Large intestine (tissue), 12 donors: ENCODE measurements at places on chromosomes 5 and 9. TPM values are rescaled to one million over a fixed set of nuclear protein-coding genes. Genes with fewer than 3 reads are reported as not detected.
A peak's percentile ranks its signal among the peaks of the same experiment; 100 is the strongest.

- DNase-seq, result no peak
These were observed 15.9 kb downstream of the RLN2 start for GRCh38 chr9:5288591-5288990.

- DNase-seq, result no peak
These were observed 485.5 kb upstream of the SEMA6A start for GRCh38 chr5:117060099-117060498.

DNA sequence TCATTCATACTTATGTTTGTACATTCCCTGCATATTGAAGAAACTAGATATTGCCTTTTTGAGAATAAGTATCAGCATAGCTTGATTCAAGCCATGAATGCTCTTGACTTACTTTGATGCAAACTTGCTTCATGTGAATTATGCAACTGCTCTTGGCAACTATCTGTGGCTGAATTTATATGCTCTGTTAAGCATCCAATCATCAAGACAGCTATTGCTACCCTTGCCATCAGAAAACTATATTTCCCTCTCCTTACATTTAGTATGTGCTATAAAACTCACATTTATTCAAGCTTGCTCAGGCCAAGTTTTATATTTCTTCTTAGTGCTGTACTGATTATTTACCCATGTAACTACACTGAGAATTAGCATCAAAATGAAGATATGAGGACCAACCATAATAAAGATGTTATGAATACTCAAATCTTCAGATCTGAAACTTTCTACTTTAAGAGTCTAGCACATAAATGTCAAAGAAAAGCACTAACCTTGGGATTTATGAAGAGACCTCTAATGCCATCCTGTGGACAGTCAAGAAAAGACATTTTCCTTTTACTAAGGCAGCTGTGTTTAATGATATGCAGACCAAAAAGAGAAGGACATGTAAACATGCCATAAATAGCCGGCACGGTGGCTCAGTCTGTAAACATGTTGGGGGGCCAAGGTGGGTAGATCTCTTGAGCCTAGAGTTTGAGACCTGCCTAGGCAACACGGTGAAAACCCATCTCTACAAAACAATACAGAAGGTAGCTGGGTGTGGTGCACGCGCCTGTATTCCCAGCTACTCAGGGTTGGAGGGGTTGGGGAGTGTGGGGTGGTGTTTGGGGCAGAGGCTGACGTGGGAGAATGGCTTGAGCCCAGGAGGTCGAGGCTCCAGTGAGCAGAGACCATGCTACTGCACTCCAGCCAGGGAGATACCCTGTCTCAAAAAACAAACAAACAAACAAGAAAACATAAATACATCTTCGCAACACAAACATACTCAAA is 267.0 kb upstream of the TYRP1 start:
- DNase-seq, result no peak

The PAIP2 gene
- polyA plus RNA-seq, result 79.9 TPM

The TMEM215 gene
- polyA plus RNA-seq, result 0.06 TPM

DNA sequence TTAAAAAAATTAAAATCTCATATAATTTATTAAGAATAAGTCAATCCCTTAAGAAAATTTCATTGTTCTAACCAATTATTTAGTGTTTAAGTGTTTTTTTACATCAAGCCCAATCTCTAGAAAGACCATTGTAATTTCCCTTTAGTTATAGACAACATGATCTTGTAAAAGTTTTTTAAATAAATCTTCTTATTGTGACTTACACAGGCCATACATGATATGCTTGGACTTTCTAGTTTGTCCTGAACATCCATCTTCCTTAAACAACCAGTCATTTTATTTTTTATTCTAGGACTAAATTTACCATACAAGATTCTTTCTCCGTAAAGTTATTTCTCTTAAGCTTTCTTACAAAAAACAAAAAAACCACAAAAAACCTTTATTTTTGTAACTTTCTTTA is 126.5 kb upstream of the MAST4 start:
- no peak for DNase-seq

DNA sequence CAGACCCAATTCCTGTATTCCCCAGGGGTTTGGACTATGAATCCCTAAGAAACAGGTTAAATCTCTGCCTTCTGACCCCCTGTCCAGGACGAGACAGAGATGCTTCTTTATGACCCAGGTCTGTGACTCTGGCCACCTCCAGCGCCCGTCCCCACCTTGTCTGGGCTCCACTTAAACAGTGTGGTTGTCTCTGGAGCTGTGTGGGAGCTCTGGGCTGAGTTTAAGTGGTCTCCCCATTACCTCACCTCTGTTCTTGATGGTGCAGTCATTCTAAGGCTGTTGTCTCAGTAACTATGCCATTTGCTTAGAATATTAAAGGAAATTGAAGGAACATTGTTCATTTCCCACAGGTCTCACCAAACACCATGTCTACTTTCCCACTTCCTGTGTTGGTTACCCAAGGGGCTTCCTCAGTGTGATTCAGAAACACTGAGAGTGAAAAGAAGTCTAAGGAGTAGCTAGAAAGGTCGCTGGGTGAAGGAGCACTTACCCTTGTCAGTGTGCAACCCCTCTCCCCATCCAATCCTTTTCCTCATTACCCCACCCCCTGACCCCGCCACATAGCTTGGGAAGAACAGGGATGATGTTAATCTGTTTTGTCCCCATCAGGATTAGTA is 127.8 kb upstream of the CKMT2 start:
- DNase-seq, result no peak

The CA9 gene
- 4.2 TPM for polyA plus RNA-seq

DNA sequence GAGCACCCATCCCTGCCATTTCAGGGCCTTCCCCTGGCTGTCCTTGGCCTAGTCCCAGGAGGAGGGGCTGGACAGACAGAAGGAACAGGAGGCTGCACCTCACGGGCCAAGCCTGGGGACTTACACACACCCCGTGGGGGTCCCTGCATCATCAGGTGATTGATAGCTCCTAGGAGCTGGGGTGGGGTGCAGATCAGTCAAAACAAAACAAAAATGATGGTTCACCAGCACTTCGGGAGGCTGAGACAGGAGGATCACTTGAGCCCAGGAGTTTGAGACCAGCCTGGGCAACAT is 169.3 kb downstream of the GAPVD1 start:
- DNase-seq, result no peak

- DNase-seq, result no peak
These were observed 5.5 kb downstream of the UBE2D2 start for GRCh38 chr5:139566611-139567010.

DNA sequence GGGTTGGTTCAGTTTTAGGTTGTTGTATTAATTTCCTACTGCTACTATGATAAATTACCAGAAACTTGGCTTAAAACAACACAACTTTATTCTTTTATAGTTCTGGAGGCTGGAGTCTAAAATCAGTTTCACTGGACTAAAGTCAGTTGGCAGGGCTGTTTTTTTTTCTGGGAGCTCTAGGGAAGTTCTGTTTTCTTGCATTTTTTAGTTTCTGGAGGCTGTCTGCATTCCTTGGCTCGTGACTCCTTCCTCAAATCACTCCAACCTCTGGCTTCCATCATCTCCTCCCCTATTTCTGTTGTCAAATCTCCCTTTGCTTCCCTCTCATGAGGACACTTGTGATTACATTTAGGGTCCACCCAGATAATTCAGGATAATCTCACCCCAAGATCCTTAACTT is 51.3 kb upstream of the SUB1 start:
- DNase-seq, result no peak

DNA sequence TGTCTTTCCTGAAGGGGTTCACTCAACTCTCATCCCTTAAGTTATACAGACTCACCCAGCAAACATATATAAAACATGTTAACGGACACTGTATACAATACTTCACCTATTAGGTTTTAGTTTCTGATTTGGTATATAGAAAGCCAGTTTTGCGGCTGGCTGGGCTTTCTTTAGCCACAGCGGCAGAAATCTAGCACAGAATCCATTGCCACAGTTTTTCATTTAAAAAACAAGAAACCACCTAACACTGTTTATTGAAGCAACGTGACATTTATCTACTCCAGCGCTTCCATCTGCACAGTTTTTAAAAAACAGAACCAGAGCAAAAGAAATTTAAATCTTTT is 67.3 kb downstream of the SNX30 start:
- no peak for DNase-seq

GRCh38 chr9:78091731-78092130 is 60.1 kb upstream of the GNAQ start:
- no peak for DNase-seq

The C9orf85 gene
- 15.7 TPM for polyA plus RNA-seq

DNA sequence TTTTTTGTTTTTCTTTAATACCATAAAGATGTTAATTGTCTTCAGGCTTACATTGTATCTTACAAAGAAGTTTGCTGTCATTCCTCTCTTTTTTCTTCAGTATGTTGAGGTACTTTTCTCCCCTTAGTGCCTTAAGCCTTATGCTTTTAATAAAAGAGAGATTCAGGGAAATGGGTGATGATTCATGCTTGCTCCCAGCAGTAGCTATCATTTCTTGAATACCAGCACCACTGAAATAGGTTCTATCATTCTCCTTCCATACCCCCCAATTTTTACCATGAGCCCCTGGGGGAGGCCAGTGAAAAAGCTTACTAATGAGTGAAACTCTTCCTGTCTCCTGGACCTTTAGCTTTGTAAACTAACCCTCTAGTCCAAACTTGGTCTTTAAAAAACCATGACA is 165.0 kb downstream of the FBXL7 start:
- DNase-seq, result no peak

DNA sequence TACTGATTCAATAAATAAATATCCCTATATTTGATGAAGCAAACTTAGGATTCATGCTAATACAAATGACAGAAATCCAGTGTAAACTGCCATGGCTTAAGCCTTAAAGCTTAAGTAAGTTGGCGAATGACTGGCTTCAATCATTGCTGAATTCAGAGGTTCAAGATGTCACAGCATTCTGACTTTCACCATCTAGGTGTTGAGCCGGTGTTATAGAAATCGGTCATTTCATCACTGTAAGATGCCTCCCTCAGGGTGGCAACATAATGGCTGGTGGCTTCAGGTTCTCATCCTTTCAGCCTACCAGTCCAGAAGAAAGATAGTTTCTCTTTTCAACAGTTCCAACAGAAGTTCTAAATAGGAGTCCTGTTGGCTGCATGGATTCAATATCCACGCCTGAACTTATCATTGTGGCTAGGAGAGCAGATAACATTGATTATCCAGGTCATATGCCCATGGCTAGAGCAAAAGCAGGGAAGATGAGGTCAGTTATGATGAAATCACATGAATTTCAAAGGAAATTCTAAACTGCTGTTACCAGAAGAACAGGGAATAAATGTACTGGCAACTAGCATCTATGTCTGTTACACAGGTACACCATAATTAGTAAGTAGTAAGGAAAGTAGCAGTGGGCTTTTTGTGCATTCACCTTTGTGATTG is 364.3 kb downstream of the ARRDC3 start:
- no peak for DNase-seq

GRCh38 chr5:174971210-174971609 is 246.8 kb downstream of the MSX2 start:
- no peak for DNase-seq

DNA sequence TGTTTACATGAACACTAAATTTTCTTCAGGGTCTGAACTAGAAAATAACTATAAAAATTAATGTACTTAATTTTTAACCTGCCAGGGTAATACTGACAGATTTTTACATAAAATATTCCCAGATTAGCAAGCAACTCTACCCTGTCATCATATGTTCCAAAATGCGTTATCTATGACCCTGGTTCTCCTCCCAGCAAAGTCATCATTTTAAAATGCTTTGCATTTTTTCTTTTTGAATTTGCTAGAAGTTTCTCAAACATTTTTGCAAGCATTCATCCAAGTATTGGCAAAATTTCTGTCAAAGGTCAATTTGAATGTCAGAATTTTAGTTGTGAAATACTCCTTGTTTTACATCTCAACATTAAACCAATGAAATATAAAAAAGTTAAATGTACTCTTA is 144.5 kb upstream of the FTMT start:
- no peak for DNase-seq

DNA sequence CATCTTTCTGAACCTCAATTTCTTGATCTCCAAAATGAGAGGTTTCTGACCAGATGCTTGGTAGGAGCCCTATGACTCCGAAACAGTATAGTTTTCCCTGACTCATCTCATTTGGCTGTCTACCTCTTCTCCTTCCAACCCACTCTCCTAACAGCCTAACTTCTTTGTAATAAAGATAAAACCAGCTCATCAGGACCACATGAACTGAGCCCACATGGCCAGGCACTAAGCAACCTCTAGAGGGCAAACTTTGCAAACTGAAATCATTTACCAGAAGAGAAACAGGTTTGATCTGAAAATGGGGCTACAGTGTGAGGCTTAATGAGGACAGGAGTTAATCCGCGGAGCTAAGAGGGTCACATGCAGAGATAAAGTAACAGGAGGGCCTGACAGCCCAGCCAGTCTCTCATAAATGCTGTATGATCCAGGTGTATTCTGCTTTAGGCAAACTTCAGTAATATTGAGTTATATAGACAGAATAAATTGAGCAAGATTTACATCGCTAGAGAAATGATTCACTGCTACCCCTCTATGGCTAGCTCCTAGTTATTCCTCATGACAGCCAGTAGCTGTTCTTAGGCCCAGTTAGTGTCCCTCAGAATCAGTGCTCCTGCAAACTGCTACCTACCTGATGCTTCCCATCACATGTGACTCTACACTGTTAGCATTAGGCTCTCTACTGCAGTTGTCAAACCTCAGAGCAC is 64.6 kb downstream of the ABCA1 start:
- peak; percentile 73 for DNase-seq

The GRM6 gene
- 0.70 TPM for polyA plus RNA-seq

- DNase-seq, result no peak
These were observed 53.5 kb upstream of the PTPN3 start for GRCh38 chr9:109551651-109552050.

- no peak for DNase-seq
These were observed 9.7 kb downstream of the GRIN1 start for GRCh38 chr9:137148661-137149060.
